Skin of body (tissue), 3 donors: ENCODE measurements at places on chromosomes 7 and 10. TPM values are rescaled to one million over a fixed set of nuclear protein-coding genes. Genes with fewer than 3 reads are reported as not detected.

The FAM200A gene
- 6.8 TPM for total RNA-seq

The PPP1R3A gene
- 14.4 TPM for total RNA-seq

GRCh38 chr10:13973742-13974141, 357.0 kb downstream of the FRMD4A start:
- no peak for DNase-seq

The ANKRD30A gene
- 0.30 TPM for total RNA-seq

The DDC gene
- not detected for total RNA-seq

GRCh38 chr10:81034383-81034782, 496.7 kb downstream of the SH2D4B start:
- no peak for DNase-seq

DNA sequence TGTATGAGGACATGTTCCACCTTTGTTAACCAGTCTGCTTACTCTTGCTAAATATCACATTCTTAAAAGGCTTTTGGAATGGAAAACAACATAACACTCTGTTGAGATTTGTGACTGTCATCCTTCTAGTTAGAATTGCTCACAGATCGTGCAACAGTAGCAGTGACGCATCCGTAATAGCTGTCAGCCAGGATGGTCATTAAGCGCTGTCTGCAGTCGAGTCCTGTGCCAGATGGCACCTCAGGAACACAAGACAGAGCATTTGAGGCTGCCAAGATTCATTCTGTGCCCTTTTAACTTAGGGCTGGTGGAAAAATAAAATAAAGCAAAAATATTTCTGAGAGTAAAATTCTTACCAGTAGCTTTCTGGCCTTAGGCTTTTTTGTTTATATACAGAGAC, 348.6 kb downstream of the ANKRD7 start:
- no peak for DNase-seq

The EVX1 gene
- not detected for total RNA-seq

DNA sequence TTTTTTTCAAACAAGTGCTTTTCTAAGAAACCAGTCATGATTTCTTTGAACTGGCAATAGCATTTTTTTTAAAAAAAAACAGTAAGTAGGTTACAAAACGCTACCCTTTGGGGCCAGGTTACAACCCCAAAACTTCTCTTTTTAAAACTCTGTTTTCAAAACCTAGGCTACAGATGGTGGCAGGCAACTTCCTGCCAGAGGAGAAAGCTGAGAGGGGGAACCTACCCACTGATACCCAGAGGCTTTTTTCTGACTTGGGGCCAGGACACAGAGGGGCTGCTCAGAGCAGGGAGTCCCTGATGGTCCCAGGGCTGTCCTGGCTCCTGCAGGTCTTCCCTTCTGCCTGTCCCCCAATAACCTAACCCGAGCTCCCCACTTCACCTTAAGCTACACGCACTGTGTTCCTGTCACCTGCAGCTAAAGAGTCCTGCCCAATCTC, 6.9 kb downstream of the STN1 start:
- DNase-seq = no peak
